ENCODE measurements at places on chromosomes 7 and 10.

GRCh38 chr7:159005618-159006017 lies 139.0 kb downstream of the VIPR2 start:
- no peak for DNase-seq

- no peak for DNase-seq
These were observed 523.9 kb downstream of the ADRA2A start for GRCh38 chr10:111600772-111601171.

GRCh38 chr7:156950381-156950858 lies 908 bp downstream of the NOM1 start:
- no peak for DNase-seq

DNA sequence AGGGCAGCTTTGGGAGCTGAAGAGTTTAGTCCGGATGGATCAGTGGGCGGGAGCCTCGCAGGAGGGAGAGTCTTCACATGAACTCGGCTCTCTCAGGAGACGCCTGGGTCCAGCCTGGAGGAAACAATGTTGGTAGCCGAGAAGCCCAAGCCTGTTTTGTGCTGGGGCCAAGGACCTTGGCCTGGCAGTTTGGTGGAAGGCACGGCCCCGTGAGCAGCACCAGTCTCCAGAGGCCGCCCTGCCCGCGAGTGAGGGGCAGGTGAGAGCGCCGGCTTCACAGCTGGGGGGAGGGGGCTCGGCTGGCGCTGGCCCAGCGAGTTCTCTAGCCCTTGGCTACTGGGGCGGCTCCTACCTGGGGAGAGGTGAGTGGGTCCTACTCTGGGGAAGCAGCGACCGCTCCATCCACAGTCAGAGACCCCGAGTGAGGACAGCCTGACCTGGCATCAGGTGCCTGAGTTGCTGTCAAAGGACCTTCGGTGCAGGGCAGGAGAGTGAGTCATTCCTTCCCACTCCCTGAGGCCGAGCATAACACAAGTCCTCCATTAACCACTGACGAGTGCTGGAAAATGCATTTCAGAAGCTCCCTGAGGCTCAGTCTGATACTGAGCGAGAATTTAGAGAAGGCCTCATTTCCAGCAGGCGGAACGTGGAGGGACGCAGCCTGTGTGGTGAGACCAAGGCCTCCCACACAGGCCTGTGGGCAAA lies 89.3 kb upstream of the DIP2C start:
- no peak for DNase-seq

- no peak for DNase-seq
These were observed 25.7 kb downstream of the SUV39H2 start for GRCh38 chr10:14904316-14904732.

- no peak for DNase-seq
These were observed 73.2 kb downstream of the OAT start for GRCh38 chr10:124345521-124345920.

- no peak for DNase-seq
These were observed 7.1 kb downstream of the PI4K2A start for GRCh38 chr10:97647556-97647955.

DNA sequence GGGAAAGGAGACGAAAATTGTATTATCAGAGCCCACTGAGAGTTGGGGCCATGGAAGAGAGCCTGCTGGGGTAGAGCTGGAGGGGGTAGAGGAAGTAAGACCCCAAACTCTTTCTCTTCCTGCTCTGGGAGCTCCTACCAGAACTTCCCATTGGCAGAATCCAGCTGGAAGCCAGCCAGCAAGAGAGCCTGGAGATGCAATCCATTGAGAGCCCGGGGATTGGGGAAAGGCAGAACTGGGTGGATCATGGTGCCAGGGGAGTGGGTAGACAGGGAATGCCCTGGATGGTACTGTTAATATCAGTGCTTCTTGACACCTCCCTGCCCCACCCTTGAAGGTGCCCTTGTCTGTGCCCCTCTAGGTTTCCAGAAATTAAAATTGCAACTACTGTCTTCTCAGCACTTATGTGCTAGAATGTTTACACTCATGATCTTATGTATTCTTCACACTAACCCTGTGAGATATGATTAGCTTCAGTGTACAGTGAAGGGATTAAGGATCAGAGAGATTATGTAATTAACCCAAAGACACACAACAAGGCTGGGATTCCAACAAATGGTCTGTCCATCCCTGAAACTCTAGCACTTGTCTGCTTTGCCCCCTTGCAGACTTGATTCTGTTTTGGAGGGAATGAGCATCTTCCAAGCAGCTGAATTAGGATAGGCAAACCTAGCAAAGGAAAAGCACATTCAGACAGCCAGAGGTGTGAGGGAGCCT lies 154.1 kb downstream of the C10orf105 start:
- DNase-seq = no peak

GRCh38 chr10:90417476-90418210 lies 440.2 kb downstream of the HTR7 start:
- no peak for DNase-seq

- DNase-seq = no peak
These were observed 5.3 kb downstream of the POLR2J start for GRCh38 chr7:102473271-102473991.

DNA sequence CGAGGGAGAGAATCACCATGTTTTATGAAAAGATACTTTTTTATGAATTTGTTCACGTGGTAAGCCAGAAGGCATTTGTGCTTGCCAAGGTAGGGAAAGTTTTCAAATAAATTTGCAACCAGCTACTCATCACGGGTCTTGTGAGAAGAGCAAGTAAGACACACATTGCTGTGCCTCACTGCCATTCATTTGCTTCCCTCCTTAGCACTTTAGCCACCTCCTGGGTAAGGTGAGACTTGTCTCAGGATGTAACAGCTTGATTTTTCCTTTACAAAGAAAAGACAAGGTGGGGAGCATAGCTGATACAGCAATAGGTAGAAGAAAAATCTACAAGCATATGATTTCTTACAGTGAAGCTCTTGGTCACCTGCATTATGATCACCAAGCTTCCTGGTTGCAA lies 342.4 kb upstream of the GRM3 start:
- DNase-seq = no peak

GRCh38 chr10:129042776-129043595 lies 424.1 kb upstream of the MGMT start:
- DNase-seq = no peak

DNA sequence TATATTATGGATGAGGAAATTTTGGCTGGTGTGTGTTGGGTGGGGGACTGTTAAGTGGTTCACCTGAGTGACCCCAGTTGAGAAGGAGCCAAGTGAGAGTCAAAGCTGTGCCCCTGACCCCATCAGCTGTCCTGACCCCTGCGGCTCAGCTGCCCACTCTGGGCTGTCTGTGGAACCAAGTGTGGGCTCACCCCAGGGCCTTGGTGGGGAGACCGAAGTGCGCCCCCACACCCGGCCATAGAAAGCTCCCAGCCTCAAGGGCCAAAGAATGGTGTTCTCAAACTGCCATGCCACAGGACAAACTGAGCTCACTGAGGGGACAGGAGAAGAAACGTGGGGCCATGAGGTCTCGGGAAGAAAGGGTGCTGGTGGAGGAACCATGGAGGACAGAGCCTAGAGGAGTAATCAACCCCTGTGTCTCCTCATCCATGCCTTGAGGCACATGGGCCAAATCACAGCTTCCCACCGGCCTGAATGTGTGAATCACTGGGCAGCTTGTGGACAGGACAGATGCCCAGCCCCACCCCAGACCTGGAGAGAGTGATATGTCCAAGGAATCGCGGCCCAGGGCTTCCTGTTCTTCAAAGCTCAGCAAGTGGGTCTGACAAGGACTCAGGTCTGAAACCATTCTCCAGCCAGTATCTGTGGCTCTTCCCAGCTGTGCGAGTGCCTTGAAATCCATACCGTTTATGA lies 86.2 kb upstream of the CACUL1 start:
- DNase-seq = no peak

DNA sequence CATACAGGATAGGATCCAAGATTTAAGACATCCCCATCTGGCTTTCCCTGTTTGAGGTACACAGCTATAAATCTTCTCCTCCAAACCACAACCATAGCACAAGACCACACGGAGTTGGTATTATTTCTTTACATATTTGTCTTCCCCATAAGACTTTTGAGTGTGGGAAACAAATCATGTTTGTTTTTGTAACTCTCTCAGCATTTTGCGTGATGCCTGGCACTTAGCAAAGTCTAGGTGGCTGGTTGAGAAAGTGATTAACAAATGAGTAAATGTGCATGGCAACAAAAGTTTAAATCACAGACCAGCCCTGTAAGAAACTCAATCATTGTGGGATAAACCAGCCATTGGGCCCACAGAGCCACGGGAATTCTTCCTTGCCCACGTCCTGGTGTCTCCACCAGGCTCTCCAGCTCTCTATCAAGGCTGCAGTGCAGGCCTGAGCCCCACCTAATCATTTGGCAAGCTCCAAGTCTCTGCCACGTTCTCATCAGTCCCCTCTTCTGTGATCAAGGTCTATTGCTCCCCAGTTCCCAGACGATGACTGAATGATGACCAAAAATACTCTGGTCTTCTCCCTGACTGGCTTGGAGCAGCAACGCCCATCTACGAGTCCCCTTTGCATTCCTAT lies 317.8 kb downstream of the TNS3 start:
- DNase-seq = no peak

DNA sequence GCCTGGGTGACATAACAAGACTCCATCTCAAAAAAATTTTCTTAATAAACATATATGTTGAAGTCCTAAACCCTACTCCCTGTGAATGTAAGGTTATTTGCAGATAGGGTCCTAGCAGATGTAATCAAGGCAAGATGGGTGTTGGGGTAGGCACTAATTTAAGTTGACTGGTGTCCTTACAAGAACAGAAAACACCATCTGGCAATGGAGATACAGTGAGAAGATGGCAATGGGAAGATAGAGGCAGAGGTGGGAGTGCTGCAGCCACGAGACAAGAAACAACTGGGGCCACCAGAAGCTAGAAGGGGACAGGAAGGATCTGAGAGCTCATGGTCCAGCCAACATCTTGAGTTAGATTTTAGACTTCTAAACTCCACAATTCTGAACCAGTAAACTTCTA lies 606.4 kb downstream of the CNTNAP2 start:
- DNase-seq = no peak

DNA sequence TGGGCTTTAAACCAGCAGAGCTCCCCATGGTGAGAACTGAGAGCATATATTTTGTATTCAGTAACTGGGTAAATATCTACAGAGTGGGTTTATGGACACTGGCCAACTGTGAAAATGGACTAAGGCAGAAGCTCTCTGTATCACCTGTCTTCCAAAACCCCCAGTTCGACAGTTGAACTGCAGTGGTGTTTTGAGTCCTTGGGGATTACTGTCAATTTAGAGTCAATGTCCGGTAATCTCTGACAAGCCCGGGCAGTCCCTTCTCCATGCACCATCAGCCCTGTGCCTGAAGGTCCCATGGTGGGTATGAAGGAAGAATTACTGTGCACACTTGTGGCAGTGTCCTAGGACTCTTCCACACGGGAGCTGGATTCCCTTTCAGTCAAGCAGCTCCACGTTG lies 235.0 kb downstream of the CCSER2 start:
- no peak for DNase-seq

- no peak for DNase-seq
These were observed 67.8 kb downstream of the TAF3 start for GRCh38 chr10:7886056-7886455.

- DNase-seq = no peak
These were observed 113.5 kb upstream of the IL6 start for GRCh38 chr7:22613496-22613895.

DNA sequence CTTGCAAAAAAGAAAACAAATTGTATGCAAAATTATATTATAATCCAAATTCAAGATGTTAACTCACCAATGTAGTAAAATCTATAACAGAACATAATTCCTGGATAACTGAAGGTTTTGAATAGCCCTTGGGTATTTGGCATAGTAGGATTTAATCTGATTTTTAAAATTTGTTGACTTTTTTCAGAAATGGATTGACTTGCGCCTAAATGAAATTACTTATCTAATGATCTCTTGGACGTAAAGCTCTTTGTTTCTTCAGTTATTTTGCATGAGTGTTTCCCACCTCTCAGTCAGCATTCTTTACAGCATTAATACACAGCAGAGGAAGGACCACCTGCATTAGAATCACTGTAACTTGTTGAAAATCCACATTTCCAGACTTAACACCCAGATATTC lies 169.6 kb downstream of the SEPTIN7 start:
- no peak for DNase-seq

- DNase-seq = no peak
These were observed 175.7 kb upstream of the AUTS2 start for GRCh38 chr7:69422574-69422985.

DNA sequence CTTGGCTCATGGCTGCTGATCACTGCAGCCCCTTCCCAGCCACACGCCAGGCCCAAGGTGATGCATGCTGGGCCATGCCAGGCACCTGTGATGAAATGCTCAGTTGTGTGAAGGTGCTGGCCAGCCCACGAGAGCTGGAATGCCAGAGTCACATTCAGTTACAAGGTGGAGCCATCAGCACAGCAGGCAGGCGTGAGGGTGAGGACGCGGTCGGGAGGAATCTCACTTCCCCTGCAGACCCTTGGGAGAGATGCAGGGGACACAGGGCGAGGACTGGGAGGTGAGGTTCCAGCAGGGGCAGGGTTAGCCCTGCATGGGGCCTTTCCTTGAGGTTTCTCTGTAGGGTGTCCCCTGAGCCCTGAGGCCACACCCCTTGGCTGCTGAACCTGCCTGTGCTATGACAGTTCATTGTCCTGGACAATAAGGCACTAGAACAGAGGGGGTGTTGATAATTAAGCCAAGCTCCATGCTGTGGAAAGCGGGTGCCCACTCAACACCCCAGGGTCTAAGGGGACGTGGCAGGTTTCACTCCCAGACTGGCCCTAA lies 82.4 kb downstream of the ADARB2 start:
- no peak for DNase-seq

DNA sequence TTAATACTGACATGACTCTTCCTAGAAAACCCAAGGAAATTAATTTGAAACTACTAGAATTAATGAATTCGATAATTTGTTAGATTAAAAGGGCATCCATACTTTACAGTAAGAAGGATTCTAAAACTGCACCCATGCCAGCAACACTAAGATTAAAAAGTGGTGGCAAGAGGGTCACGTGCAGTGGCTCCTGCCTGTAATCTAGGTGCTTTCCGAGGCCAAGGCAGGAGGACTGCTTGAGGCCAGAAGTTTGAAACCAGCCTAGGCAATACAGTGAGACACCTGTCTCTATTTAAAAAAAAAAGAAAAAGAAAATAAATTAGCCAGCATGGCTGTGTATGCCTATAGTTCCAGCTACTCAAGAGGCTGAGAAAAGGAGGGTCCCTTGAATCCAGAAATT lies 58.2 kb downstream of the SRPK2 start:
- no peak for DNase-seq

- DNase-seq = no peak
These were observed 4.8 kb downstream of the INA start for GRCh38 chr10:103281753-103282152.

GRCh38 chr10:22701132-22701826 lies 13.1 kb downstream of the PIP4K2A start:
- no peak for DNase-seq

- no peak for DNase-seq
These were observed 1.2 kb downstream of the MARCHF5 start for GRCh38 chr10:92291921-92292845.

DNA sequence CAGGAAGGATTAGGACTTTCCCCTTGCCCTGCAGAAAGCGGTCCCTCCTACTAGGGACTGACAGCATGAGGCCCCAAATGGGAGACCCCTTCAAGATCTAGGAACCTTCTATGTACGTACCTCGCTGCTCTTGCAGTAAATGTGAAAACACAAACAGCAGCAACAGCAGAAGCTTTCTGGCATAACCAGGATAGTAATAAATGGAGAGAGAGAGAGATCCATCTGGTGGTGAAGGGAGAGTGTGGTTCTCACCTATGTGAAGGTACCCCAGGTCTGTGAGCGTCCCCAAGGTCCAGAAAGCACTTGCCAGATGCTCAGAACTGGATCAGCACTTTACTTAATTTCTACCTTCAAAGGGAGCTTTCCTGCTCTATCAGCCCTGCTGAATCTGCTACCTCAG lies 592.7 kb downstream of the PARD3 start:
- DNase-seq = no peak

Measured in stimulated activated CD8-positive, alpha-beta memory T cell treated with anti-CD3 and anti-CD28 coated beads, Interleukin-12 subunit alpha, Interleukin-12 subunit beta, amount 100 ng/mL, for 1 hour (primary cell).